Esophagus muscularis mucosa (tissue), 4 donors: ENCODE measurements at places on chromosomes 3 and 15.
A peak's percentile ranks its signal among the peaks of the same experiment; 100 is the strongest.

GRCh38 chr15:64905119-64905831, 6.4 kb upstream of the ANKDD1A start:
- peak; percentile 95 for DNase-seq
- H3K27me3 ChIP-seq = no peaks in the 10 kb centered on the region
- H3K36me3 ChIP-seq = no peaks in the 10 kb centered on the region
- peaks cover 11% of the 10 kb centered on the region for H3K4me1 ChIP-seq

DNA sequence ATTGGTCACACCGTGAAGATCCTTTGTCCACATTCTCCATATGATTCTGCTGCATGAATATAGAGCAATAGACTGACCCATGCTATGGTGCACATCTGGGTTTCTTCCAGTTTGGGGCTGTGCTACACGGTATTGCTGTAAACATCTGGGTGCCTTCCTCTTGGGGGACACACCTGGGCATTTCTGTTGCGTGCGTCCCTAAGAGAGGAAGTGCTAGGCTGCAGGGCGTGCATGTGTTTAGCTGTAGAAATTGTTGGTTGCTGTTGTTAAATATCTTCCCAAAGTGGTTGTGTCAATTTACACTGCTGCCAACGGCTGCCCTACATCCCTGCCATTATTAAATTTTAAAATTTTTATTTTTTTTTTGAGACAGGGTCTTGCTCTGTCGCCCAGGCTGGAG, 52.4 kb downstream of the NUP210 start:
- H3K4me3 ChIP-seq = no peak overlapping the region
- no peak overlapping the region for H3K27ac ChIP-seq
- no peak for DNase-seq
- no peaks in the 10 kb centered on the region for H3K27me3 ChIP-seq
- H3K36me3 ChIP-seq = no peaks in the 10 kb centered on the region

DNA sequence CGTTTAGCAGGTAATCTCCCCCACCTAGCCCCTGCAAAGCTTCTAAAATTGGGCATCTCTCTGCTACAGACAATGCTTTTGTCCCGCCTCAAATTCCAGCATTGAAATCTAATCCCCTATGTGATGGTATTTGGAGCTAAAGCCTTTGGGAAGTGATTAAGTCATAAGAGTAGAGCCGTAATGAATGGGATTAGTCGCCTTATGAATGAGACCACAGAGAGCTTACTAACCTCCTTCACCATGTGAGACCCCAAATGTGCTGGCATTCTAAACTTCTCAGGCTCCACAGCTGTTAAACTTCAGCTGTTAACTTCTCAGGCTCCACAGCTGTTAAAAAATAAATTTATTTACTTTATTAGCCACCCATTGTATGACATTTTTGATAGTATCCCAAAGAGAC, 374.2 kb upstream of the BCHE start:
- H3K4me3 ChIP-seq = no peak overlapping the region
- H3K27ac ChIP-seq = no peak overlapping the region
- H3K4me1 ChIP-seq = no peaks in the 10 kb centered on the region
- H3K27me3 ChIP-seq = no peaks in the 10 kb centered on the region
- DNase-seq = no peak

DNA sequence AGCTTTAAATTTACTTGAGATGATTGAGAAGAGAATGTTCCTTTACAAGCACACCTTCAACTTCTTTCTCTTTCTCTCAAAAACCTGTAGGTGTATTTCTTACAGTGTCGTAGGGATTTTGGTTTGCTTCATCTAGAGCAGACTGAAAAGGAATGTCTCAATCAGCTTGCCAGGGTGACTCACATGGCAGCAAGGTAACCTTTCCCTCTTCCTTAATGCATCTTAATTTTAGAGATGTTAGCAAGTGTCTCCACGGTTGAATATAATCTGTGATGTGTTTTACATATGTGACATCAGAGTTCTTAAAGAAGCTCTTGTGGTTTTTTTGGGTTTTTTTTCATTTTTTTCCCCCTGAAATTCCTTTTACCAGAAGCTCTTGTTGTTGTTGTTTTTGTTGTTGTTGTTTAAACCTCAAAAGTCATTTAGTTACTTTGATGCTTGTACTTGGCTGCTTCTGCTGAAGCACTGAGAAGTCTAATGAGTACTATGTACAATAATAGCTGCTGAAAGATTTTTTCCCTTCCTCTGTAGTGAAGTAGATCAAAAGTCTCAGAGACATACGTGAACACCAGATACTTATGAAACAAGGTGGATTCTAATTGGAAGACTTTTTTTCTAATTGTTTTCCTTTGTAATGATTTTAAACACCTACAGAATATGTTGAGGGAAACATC, 83.1 kb downstream of the RETNLB start:
- H3K27ac ChIP-seq = no peak overlapping the region
- peaks cover 50% of the 10 kb centered on the region for H3K36me3 ChIP-seq
- no peak overlapping the region for H3K4me3 ChIP-seq

GRCh38 chr3:194306771-194307640, 44.1 kb downstream of the CPN2 start:
- H3K4me1 ChIP-seq = peaks cover 23% of the 10 kb centered on the region
- no peak for DNase-seq
- no peaks in the 10 kb centered on the region for H3K27me3 ChIP-seq
- no peak overlapping the region for H3K27ac ChIP-seq

DNA sequence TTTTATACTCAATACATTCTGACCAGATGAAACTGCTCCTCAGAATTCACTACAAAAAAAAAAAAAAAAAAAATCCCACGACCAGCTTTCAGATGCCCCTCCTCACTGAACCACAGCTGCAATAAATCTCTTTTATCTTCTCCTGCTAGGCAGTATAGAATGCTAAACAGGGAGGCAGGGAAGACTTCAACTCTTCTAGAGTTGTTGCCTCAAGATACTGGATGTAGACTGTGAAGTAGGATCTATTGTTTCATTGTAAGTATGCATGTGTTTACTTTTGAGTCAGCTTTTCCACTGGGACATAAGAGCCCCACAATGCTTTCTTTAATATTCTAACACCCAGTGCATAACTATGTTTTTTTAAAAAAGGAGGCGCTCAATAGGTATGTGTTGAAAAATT, 401.4 kb downstream of the TBL1XR1 start:
- no peak overlapping the region for H3K27ac ChIP-seq
- no peak overlapping the region for H3K4me3 ChIP-seq
- peaks cover 3% of the 10 kb centered on the region for H3K4me1 ChIP-seq
- no peaks in the 10 kb centered on the region for H3K27me3 ChIP-seq
- no peaks in the 10 kb centered on the region for H3K36me3 ChIP-seq

- no peak for DNase-seq
- H3K27me3 ChIP-seq = no peaks in the 10 kb centered on the region
- H3K4me3 ChIP-seq = no peak overlapping the region
- H3K36me3 ChIP-seq = no peaks in the 10 kb centered on the region
- H3K4me1 ChIP-seq = no peaks in the 10 kb centered on the region
- H3K27ac ChIP-seq = no peak overlapping the region
Observed at GRCh38 chr3:6680119-6680806, 180.7 kb upstream of the GRM7 start.

GRCh38 chr15:48389691-48390143, 58.5 kb downstream of the DUT start:
- peak overlapping the region; percentile 15 for H3K27ac ChIP-seq
- H3K4me3 ChIP-seq = no peak overlapping the region
- no peaks in the 10 kb centered on the region for H3K27me3 ChIP-seq
- no peak for DNase-seq
- no peaks in the 10 kb centered on the region for H3K36me3 ChIP-seq
